CD4-positive, alpha-beta T cell treated with Interleukin-12 subunit alpha and Interleukin-12 subunit beta, for 1 hour (primary cell): ENCODE measurements at places on chromosomes 12 and 14.

DNA sequence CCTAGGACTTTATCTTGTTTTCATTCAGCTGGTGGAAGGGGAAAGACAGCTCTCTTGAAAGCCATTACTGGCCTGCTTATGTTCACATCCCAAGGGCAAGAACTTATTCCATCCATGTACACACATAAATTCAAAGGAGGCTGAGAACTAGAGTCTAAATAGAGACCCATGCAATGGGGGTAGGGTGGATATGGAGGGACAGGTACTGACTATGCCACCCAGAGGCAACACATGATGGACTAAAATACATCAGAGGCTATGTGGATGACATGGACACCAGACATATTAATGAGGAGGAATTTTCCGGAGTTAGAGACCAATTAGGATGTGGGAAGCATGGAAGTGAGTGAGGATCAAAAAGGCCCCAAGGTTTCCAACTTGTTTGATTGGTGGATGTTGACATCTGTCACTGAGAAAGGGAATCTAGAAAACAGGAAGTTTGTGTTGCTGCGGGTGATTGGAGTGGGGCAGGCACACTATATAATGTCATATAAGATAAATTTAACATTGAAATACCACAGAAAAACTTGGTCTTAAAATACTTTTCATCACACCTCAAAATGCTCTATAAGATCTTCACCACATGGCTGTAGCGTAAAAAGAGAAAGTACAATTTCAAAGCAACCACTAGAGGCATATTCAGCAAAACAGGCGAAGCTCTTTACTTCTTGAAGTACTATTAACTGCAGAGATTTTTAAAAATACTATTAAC lies 130.4 kb downstream of the GRIP1 start:
- no peak for DNase-seq

- DNase-seq, result no peak
Measured at GRCh38 chr12:88909510-88909909, 329.2 kb upstream of the KITLG start.

GRCh38 chr14:33909380-33910084 lies 41.3 kb downstream of the EGLN3 start:
- no peak for DNase-seq

- DNase-seq, result peak; percentile 17
Measured at GRCh38 chr12:68481181-68481941, 129.3 kb upstream of the RAP1B start.

- no peak for DNase-seq
Measured at GRCh38 chr12:28987538-28988324, 161.3 kb upstream of the FAR2 start.

DNA sequence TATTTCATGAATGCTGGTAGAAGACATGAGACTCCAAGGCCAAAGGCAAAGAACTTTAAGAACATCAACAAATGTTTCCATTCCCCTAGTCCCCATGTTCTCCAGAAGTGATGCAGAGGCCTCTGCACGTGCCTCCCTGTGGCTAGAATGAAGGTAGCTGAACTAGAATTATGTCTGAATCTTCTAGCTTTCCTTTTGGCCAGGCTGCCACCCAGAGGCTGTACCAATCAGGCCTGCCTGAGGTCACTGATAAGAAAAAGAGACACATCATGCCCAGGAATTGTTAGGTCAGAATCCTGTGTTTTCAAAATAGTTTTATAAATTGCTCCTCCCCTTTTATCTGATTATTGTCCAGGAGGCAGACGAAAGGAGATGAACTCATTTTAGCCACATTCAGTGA lies 188.0 kb upstream of the SLC16A7 start:
- no peak for DNase-seq

GRCh38 chr14:79568594-79568993 lies 642.7 kb downstream of the DIO2 start:
- no peak for DNase-seq

GRCh38 chr14:93537951-93538350 lies 107.2 kb downstream of the UNC79 start:
- DNase-seq, result no peak

DNA sequence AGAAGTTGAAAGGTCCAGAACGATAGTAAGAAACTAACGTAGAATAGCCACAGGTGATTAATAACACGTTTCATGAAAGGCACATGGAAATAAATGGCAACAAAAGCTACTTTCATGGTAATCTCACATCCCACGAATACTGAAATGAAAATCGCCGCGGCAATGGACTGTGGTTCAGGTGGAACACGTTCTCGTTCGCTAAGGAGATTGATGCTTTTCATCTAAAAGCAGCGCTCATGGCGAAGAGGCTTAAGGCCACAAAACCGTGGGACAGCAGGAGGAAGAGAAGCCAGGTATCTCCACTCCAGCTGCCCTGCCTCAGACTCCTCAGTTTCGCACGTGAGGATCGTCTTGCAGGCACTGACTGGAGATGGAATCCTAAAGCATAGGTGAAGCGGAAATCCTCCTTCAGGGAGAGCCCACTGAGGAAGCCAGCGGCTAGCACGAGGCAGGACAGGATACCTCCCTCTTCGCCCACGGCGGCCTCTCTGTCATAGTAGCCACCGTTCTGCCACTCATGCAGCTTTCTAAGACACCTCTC lies 696 bp upstream of the GPHN start:
- no peak for DNase-seq

GRCh38 chr12:51536159-51536558 lies 54.9 kb upstream of the SCN8A start:
- no peak for DNase-seq

GRCh38 chr14:101849125-101849524 lies 87.6 kb downstream of the PPP2R5C start:
- DNase-seq, result no peak

- no peak for DNase-seq
Measured at GRCh38 chr14:99681101-99681831, 2.8 kb upstream of the CYP46A1 start.

DNA sequence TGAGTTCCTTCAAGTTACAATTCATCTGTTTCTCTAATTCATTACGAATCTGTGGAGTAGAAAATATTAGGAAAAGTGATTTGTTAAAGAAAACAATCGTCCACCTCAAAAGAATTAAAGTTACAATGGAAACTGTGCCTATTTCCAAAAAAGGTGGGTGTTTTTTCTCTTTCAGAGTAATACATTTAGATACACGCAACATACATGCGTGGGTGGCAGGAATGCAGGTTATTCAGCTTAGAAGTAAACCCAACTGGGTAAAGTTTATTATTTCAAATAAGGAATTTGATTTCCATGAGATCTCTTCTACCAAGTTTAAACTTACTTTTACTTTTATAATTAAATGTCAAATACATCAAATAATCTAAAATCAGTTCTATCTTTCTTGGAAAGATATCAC lies 52.2 kb downstream of the SSH1 start:
- no peak for DNase-seq

DNA sequence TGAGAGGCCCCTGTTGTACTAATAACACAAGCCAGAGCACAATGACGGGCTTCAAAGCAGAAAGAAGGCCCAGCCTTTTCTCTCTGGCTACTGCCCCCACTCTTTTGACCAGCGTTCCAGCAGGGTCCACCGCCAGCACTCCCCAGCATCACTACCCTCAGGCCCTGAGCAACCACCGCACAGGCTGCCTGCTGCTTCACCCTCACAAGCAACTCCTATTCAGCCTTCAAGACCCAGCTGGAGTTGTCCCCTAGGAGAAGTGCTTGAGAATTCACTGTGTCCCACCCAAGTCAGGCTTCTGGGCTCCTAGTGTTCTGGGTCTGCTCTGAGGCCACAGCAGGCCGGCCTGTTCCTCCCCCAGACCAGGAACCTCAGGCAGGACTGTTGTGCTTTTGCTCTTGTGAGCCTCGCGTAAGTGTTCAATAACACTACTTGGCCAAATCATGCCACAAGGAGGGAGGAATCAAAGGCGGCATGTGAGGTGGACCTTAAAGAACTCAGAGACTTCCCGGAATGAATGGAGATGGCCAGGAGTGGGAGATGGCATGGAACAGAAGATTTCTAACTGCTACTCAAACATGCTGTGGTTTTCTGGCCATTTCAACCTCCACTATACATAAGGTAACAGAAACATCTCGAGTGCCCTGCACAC lies 83.3 kb upstream of the GPR68 start:
- no peak for DNase-seq

GRCh38 chr14:50397390-50398188 lies 908 bp upstream of the CDKL1 start:
- no peak for DNase-seq

DNA sequence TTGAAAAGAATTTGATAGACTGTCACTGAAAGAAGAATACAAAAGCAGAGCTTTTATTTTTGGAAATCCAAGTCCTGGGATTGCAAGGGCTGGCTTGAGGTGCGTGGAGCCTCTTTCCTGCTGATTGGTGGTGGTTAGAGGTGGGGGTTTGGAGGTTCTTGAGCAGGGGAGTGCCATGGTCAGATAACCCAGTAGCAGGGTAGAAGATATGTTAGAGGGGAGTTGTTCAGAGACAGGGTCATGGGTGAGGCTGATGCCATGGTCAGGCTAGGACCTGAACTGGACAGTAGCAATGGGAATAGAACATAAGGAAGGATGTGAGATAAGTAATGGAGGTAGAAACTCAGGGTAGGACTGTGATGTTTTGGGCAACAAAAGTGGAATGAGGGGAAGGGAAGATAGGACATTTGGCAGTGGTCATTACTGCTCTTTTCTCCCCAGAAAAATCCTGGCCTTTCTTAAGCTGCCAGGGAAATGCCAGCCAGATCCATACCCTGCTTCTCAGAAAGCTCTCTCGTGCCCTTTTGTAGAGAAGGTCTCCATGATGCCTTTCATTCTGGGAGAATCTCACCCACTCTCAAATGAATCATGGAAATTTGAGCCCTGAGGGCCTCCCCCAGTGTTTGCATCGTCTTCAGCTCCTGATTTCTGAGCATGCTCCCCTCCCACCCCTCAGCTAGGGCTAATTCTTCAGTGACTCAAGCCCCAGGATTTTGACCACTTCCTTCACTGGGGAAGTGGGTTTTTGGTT lies 9.5 kb downstream of the EMP1 start:
- no peak for DNase-seq

DNA sequence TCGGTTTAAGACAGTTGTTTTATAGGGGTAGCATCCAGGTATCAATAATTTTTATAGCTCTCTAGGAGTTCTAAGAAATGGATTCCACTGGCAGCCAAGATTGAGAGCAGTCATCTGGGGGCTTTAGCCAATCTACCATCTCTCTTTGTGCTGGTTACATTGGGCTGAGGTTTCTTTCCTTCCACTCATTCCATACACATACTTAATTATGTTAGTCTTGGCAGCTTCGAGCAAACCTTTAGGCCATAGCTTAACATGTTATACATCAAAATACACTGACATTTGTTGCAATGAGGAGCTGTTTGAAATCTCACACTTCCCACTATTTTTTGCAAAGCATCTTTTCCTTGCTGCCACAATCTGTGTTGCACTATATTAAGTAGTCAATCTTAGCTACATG lies 63.1 kb downstream of the ARMH4 start:
- no peak for DNase-seq

- DNase-seq, result no peak
Measured at GRCh38 chr12:121519227-121519626, 61.6 kb downstream of the KDM2B start.

DNA sequence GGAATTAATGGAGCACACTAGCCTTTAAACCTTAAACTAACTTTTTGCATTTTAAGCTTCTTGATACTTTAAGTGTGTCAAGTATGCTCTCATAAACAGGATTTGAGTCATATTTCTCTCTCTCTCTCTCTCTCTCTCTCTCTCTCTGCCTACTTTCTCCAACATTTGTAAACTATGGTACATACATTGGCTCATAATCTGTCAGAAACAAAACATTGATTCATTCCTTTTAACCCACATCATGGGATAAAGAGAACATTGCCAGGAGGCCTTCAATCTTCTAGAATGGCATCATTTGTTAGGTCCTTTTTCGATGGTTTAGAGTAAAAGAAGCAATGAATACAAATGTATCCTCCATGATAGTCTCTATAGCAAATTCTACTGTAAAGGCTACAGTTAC lies 81.6 kb upstream of the RERGL start:
- DNase-seq, result no peak

DNA sequence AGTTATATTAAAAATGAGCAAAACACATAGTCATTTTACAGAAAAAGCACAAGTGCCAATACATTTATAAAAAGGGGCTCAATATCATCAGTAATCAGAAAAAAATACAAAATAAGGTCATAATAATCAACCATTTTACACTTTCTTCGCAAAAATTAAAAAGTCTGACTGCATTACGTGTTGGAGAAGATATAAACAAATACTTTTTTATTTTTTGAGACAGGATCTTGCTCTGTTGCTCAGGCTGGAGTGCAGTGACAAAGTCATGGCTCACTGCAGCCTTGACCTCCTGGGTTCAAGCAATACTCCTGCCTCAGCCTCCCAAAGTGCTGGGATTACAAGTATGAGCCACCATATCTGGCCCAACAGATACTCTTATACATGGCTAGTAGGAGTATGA lies 181.5 kb upstream of the DIO3 start:
- no peak for DNase-seq

- no peak for DNase-seq
Measured at GRCh38 chr14:96481731-96482314, 20.4 kb upstream of the PAPOLA start.

GRCh38 chr12:20868277-20868676 lies 57.8 kb downstream of the SLCO1B3 start:
- DNase-seq, result no peak

- DNase-seq, result no peak
Measured at GRCh38 chr12:76201316-76201715, 116.8 kb upstream of the NAP1L1 start.

- DNase-seq, result no peak
Measured at GRCh38 chr14:95126906-95127530, 30.3 kb downstream of the DICER1 start.

- no peak for DNase-seq
Measured at GRCh38 chr14:64598404-64598803, 48.6 kb downstream of the PPP1R36 start.

GRCh38 chr12:124398578-124399227 lies 103.8 kb downstream of the RFLNA start:
- DNase-seq, result no peak

- no peak for DNase-seq
Measured at GRCh38 chr12:103369929-103370328, 125.8 kb downstream of the C12orf42 start.

DNA sequence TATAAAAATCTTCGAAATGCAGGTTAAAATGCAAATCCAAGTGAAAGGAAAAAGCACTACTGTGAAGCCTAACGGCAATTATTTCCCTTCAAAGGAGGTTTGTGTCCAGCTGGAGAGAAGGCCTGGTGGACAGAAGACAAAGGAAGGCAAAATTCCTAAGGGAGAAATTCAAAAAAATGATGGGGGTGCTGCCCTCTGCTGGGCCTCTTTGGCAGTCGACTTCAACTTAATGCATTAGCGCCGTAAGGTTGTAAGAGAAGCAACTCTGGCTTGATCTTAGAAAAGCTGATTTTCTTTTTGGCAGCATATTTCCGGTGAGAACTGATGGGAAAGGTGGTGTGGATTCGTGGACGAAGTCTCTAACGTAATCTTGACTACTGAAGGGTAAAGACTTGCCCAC lies 34.3 kb upstream of the CHFR start:
- DNase-seq, result no peak

DNA sequence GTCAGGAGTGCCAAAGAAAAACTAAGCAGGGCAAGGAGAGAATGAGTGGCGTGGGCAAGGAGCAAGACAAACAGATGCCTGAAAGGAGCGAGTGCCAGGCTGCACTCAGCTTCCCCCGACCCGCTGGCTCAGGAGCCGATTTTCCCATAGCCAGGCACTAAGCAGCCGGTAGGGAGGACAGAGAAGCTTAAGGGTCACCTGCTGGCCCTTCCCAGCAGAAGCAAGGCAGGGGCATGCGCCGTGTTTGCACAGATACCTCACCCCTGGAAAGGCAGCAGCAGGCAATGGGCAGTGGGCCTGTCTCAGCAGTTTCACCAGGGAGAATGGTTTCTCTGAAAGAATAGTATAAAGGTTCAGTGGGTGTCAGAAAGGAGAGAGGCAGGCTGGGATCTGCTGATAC lies 104.9 kb upstream of the FKBP4 start:
- no peak for DNase-seq
